ENCODE measurements at places on chromosomes 12 and 14.

- no peak for DNase-seq
Observed at GRCh38 chr12:44711736-44712135, 164.4 kb downstream of the NELL2 start.

- no peak for DNase-seq
Observed at GRCh38 chr12:131093971-131094830, 140.5 kb downstream of the ADGRD1 start.

DNA sequence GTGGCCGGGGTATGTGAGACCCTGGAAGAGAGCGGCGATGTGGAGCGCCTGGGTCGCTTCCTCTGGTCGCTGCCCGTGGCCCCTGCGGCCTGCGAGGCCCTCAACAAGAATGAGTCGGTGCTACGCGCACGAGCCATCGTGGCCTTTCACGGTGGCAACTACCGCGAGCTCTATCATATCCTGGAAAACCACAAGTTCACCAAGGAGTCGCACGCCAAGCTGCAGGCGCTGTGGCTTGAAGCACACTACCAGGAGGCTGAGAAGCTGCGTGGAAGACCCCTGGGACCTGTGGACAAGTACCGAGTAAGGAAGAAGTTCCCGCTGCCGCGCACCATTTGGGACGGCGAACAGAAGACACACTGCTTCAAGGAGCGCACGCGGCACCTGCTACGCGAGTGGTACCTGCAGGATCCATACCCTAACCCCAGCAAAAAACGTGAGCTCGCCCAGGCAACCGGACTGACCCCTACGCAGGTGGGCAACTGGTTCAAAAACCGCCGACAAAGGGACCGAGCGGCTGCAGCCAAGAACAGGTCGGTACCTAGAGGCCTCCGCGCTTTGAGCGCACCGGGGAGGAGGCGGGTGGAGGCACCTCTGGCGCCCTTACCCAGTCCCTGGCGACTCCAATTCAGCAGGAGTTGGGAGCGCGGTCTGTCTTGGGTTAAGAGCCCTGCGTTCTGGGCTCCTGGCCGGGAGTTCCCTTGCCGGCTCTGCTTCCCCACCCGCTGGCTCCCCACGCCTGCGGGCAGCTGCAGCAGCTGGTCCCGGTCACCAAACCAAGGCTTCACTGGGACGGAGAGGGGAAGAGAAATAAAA, 700 bp downstream of the SIX6 start:
- DNase-seq, result no peak

DNA sequence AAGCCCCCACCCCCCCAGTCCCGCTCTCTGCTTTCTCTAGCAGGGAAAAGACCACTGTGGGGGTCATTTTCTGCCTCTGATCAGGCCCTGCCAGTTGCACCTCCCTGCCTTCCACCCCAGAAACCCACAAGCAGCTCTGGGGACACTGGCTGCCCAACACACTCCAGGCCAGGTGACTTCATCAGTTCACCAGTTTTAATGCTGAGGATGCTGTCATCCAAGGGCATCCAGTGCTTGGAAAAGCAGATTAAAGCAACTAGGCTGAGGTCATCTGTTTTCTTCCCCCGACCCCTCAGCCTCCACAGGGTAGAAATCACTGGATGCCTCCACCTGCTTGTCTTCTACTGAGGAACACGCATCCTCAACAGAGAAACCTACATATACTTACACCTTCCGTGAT, 282.4 kb downstream of the DPF3 start:
- DNase-seq, result no peak

GRCh38 chr14:45181806-45182205, 46.1 kb downstream of the FANCM start:
- no peak for DNase-seq

DNA sequence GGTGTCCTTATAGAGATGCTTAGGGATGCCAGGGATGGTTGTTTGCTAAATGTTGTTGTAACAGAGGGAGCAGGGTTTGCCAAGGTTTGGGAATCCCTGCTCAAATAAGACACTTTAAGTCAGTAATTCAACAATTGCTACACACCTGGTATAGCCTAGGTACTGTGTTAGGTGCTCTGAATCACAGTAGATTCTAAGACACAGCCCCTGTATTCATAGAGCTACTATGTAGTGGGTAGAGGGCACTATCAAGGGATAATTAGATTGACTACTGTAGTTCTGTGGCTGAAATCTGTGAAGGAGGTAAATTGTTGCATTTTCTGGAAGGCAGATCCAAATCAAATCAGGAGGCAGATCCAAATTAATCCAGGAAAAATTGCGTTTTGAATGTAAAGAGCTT, 149.2 kb downstream of the C12orf75 start:
- no peak for DNase-seq

DNA sequence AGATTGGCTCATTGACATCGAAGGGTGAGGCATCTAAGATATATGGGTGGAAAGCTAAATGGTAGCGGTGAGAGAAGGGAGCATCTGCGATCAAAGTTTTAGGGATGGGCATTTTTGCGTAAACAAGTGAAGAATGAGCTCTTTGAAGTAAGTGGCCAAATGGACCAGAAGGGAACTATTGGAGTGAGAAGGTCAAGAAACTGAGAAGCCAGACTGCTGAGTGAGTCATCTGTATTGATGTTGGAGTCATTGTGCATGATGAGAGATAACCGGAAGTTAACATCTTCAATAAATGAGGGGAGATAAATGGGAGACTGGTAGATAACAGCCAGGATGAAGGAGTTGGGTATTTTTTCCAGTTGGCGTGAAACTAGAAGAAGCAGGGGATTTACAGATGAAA, 271.9 kb upstream of the PDE3A start:
- DNase-seq, result no peak

DNA sequence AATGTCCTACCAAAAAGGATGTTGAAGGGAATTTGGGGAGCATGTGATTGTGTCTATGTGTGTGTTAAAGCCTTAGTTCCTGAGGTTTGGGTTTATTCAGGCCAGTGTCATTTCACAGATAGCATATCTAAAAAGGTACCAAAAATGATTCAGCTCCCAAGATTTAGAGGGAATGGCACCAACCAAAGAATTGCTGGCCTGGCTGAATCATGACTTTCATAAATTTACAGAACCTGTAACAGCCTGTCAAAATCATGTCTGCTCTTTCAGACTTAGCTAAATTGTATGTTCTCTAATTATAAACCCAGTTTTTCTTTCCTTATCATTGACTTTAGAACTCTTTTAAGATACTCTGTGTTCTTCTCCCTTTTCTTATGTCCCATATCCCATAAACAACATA, 231.5 kb downstream of the NUBPL start:
- DNase-seq, result no peak

DNA sequence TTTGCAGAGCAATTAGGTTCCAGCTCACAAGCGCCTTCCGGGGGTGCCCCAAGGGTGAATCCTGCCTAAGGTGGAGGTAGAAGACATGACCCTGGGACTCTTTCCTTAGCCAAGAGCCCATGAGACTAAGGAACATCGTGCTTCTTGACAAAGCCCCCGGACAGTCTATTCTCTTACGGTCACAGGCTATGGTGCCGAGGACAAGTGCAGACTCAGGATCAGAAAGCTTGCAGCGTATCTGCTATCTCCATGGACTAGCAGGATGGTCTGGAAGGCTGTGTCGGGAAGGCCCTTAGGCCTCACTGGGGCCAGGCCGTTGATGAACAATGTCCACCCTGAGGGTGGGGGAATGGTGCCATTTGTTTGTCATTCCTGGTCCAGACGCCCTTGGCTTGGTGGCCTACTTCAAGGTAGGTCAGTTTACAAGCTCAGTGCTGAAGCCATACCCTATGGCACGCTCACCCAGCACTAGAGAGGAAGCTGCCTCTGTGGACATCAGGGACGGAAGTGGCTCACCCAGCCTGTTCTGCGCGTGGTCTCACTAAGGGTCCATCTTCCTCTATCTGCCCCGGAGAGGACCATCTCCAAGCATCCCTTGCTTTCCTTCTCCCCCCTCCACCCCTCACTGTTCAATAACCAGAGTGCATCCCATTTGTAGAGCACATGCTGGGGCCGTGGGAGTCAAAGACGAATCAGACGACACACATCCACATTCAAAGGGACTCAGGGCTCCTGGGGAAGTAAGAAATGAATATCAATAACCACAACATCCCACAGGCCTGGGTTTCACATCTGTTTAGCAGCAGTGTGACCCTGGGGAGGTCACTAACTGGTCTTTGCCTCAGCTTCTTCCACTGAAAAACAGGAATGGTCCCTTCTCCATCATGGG, 45.0 kb upstream of the IQSEC3 start:
- no peak for DNase-seq

GRCh38 chr14:103854017-103854808, 6.8 kb upstream of the PPP1R13B start:
- no peak for DNase-seq
